ENCODE measurements at places on chromosomes 7 and 10.

DNA sequence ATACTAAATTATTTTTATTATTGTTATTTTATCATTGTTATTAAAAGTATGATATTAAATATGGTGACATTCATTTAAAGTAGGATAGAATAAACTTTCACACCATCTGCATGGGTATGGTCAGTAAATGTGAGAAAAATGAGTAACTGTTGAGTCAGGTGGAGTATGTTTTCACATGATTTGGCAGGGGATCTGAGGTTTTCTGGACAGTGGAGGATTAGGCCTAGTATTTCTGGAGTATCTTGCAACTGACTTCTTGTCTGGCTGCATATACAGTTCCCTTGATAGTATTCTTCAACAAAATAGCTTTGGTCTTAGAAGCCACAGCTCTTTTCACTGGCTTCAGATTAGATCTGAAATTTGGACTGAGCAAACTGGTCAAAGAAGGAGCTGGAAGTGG, 54.5 kb downstream of the GBF1 start:
- DNase-seq: no peak

DNA sequence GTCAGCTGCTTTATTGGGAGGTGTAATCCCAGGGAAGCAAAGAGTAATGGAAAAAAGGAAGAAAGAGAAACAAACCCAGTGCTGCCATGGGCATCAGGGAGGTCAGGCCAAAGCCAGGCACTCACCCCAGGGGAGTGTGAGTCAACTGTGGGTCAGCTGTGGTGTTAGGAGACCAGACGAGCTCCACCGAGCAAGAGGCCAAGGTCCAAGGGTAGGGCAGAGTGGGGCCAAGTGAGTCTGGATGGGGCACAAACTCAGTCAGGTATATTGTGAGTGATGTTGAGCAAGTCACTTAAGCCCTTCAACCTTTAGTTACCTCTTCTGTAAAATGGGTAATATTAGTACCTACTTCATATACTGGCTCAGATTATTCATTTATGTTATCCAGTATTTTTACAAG, 30.4 kb upstream of the CDK13 start:
- no peak for DNase-seq

GRCh38 chr10:79487296-79488194, 24.8 kb upstream of the EIF5AL1 start:
- peak; percentile 86 for DNase-seq

DNA sequence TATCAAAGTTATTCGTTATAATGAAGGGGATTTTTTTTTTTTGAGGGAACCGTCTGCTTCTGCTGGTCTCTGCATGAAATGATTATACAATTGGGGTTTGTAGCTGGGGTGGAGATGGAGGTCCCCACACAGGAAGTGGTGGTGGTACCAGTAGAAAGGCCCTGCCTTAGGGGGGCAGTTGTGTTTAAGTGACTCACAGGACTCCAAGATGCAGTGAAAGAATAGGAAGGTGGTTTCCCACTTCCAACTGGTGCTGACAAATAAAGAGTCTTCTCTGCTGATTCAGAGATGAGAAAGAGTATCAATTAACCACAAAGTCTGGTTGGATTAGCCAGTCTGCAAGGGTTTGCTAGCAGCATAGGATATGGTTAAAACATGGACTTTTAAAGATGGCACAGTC, 376.0 kb downstream of the SORCS3 start:
- no peak for DNase-seq

- no peak for DNase-seq
Measured at GRCh38 chr7:75842836-75843446, 29.3 kb upstream of the CCL24 start.

DNA sequence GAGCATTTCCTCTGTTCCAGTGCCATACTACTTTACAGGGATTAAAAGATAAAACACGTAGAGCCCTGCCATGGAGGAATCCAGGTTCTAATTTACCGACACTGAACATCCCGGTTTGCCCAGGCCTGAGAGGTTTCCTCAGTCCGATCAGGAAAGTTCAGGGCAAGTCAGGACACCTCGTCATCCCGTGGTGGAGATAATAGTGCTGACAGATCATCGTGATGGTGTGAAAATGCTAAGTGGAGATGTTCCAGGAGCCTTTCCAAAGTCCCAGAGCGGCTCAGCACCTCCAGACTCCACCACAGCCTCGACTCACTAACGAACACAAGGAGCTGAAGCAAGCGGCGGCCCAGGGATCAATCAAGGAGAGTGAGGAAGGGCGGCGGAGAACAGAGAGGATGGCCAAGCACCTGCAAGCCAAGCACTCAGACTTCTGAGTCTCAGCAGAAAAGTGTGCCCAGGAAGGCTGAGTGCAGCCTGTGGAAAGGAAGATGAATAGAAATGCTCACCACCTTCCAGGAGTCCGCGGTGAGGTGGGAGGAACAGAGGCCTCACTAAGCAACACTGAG, 103.7 kb upstream of the VWC2 start:
- no peak for DNase-seq

DNA sequence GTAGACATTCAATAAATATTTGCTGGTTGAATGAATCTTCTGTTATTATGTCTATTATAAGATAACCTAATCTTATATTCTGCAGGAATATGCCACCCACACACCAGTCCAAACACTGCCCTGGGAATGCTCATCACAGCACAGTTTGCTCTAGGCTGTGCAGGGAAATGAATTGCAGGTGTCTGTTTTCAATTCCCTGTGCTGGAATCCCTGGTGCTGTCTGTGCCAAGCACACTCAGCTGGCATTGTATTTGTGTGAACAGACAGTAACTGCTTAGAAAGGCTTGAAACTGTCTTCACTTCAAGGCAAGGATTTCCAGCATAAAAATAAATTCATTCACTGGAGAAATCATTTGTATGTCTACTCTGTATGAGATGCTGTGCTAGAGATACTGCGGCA, 20.2 kb downstream of the ATOH7 start:
- no peak for DNase-seq

- DNase-seq: peak; percentile 85
Measured at GRCh38 chr10:27240212-27241009, at the start of gene ACBD5. ACBD5 (minus strand) TSS chr10:27240797; CDS start chr10:27240688, 109 bp downstream.

DNA sequence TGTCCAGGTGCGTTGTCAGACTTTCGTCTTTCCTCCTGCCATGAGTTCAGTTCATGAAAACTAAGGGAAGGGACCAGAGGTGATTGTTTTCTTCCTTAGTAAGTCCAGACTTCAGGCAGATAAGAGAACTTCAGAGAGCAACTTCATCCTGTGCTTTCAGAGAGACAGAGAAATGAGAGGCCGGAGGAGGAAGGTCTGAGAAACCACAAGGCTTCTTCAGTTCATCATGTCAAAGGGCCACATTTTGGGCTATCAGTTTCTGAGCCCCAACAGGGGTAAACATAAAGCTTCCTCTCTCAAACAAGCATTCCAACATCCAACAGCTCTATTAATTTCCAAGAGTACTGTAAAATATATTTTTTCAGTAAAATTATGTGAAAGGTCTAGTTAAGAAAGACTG, 668.4 kb upstream of the NRP1 start:
- no peak for DNase-seq

DNA sequence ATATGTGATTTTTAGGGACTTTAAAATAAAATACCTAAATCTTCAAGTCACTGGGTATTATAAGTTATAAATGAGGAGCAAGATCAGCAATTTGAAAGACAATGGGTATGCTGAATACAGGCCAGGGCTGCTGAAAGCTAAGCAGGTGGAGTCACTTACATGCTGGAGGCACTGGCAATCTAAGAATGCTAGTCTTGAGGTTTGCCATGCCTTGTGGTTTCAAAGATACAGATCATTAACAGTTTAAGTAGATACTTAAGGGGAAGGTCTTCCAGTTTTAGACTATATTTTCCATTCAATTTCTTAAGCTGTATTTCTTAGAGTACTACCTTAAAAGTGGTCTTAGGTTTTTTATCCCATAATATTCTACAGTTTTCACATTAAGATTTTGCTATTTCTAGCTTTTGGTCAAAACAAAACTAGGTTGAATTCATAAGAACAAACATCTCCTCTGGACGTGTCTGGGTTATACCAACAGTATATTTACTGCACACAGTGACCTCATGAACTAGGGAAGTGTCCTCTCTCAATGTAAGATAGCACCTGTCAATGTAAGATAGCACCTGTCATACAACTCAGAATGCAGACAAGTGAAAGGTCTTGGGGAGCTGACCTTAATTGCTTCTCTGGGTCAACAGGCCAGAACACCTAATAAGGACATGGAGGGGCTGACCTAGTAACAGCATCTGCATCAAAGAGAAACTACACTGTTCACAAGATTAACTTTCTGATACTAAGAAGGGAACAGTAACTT, 2.0 kb downstream of the SRI start:
- DNase-seq: peak; percentile 24

- no peak for DNase-seq
Measured at GRCh38 chr10:102613286-102613685, 31.0 kb upstream of the TRIM8 start.

DNA sequence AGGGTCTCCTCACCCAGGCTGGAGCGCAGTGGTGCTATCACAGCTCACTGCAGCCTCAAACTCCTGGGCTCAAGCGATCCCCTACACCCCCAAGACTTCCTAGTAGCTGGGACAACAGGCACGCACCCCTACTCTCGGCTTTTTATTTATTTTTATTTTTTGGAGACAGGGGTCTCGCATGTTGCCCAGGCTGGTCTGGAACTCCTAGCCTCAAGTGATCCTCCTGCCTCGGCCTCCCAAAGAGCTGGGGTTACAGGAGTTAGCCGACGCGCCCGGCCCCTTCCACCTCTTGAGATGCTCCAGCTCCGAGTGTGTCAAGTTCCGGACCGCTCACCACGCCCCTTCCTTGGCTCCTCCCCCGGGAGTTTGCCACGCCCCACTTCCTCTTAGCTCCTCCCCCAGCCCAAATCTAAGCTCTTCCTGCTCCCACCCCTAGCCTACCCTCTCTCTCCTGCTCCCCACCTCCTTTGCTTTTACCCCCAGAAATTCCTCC, 6.3 kb downstream of the NAT16 start:
- DNase-seq: peak; percentile 96

GRCh38 chr7:45910855-45911254, 10.2 kb downstream of the IGFBP3 start:
- no peak for DNase-seq

- DNase-seq: peak; percentile 19
Measured at GRCh38 chr7:116249969-116250553, 39.7 kb downstream of the TES start.

DNA sequence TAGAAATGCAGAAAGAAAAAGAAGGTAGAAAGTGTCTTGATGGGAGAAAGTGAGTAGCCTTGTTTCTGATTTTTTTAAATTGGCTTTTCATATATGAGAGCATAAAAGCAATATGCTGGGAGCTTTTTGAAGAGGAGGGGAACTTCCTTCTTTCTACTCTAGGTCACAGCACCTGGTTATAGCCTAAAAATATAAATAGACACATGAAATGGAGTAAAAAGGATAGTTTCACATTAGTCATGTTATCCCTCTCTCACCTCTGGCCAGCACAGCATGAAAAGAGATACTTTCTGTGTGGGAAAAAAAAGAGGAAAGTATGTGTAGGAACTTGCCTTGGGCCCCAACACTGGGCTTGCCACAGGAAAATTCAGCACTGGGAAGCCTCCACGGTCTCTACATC, 292.2 kb upstream of the ZWINT start:
- DNase-seq: no peak

GRCh38 chr10:13743101-13743693, 156.4 kb downstream of the PRPF18 start:
- no peak for DNase-seq

DNA sequence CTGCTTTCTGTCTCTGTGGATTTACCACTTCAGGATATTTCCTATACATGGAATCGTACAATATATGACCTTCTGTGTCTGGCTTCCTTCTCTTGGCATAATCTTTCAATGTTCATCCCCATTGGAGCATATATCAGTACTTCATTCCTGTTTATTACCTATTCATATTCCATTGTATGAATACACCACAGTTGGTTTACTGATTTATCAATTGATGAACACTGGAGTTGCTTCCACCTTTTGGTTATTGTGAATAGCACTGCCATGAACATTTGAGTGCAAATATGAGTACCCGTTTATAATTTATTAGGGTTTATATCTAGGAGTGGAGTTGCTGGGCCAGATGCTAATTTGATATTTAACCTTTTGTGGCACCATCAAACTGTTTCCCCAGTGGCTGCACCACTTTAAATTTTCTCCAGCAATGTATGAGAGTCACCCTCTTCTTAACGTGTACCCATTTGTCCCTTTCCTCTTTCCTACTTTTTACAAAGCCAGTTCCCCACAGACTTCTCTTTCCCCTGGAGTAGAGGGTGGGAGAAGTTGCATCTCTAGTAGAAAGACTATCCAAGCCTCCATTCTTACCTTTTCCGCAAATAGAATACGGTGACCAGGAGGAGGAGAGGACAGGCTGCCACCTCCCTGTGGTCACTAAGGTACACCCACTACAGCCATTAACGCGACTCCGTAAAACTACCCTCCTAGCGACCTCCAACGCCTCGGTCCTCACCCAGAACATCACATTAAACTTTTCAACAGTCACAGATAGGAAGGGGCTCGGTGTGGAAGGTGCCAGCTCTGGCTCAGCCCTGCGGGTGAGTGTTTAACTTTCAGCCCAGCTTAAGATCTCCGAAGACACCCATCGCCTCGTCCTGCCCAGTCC, 25.6 kb downstream of the SCD start:
- DNase-seq: no peak

- DNase-seq: no peak
Measured at GRCh38 chr7:20238754-20239324, 21.7 kb upstream of the MACC1 start.

DNA sequence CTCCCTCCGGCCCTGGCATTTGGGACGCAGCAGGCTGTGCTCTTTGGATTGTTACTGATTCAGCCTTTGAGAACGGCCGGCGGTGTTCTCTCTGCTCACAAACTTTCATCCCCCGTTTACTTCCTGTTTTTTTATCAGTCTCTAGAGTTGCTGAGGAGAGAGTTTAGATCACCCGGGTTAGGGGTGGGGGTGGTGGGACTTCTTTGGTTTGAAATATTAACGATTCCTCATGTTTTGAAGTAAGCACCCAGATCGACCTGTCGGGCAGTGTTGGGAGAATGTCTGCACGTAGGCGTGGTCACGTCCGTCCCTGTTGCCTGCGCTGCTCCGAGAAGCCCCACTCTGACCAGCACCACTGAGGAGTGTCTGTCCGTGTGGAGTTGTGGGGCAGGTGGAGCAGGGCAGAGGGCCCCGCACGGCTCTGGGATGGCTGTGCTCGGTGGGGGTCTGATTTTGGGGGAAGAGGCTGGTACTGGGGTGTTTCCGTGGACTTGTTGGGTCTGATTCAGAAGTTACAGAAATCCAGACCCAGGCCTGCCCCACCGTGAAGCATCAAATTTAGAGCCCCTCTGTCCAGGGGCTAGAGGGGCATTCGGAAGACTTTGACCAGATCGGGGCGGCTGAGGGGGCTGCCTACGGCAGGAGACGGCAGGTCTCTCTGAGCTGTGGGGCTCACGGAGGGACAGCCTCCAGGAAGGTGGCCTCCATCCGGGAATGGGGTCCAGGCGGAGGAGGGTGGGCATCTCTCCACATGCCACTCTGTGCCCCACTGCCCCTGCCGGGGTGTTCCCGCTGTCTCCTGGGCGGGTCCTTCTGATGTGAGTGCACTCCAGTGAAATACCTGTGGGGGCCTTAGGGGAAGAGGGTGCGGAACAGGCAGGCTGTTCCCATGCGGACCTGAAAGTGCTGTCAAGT, 7.4 kb downstream of the INPP5A start:
- DNase-seq: peak; percentile 55

- DNase-seq: no peak
Measured at GRCh38 chr7:27606270-27607209, 56.1 kb downstream of the HIBADH start.
